ENCODE measurements at places on chromosomes 6 and 20.

DNA sequence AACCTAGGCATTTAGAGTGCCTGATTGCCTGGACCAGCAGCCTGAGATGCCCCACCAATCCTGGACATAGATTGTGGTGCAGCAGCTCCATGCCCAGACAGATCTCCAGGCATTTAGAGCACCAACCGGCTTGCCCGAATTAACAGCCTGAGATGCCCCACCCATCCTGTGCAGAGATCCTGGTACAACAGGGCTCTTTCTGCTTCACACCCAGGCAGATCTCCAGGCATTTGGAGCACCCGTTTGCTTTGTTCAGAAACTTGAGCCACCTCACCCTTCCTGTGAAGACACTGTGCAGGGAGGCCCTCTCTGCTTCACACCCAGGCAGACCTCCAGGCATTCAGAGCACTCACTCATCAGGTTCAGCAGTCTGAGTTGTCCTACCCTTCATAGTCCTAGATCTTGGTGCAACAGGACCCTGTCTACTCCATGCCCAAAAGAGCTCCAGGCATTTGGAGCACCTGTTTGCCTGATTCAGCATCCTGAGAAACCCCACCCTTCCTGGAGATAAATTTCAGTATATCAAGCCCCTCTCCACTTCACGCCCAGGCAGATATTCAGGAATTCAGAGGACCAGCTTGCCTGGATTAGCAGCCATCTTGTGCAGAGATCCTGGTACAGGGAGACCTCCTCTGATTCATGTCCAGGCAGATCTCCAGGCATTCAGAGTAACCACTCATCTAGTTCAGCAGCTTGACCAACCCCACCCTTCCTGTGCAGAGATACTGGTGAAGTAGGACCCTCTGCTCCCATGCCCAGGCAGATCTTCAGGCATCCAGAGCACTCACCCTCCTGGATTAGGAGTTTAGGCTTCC, 189.2 kb upstream of the FERMT1 start:
- DNase-seq = no peak

DNA sequence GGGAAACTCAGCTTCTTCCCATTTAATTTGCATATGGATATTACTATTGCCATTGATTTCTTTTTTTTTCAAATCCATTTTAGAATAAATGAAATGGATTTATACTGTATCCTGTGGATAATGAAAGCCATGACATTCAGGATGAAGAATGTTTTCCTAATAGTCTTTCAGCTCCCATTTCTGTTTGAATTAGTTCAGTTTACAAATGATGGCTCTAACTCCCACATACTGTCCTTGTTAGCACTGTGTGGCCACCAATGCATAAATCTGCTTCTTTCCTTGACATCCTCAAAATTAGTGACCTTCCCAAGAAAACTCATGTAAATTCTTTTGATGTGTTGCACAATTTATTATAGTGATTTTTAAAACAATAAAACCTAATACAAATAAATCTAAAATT, 693.2 kb upstream of the GJE1 start:
- DNase-seq = no peak

GRCh38 chr6:151412909-151413308, 21.6 kb upstream of the ZBTB2 start:
- no peak for DNase-seq

DNA sequence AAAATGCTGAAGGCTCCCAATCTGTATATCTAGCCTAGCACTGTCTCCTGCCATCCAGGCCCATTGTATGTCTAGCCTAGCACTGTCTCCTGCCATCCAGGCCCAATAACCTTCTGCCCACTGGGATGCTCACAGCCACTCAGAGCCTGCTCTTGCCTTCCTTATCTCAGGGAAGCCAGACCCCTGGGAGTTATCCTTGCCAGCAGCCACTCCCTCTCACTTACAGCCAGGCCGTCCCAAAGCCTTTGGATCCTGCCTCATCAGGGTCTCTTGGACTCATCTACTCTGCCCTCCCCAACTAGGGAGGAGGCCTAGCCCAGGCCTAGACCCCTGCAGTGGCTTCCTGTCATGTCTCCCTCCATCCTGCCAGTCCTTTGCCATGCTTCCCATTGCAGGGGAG, 37.3 kb downstream of the KIF3B start:
- no peak for DNase-seq

DNA sequence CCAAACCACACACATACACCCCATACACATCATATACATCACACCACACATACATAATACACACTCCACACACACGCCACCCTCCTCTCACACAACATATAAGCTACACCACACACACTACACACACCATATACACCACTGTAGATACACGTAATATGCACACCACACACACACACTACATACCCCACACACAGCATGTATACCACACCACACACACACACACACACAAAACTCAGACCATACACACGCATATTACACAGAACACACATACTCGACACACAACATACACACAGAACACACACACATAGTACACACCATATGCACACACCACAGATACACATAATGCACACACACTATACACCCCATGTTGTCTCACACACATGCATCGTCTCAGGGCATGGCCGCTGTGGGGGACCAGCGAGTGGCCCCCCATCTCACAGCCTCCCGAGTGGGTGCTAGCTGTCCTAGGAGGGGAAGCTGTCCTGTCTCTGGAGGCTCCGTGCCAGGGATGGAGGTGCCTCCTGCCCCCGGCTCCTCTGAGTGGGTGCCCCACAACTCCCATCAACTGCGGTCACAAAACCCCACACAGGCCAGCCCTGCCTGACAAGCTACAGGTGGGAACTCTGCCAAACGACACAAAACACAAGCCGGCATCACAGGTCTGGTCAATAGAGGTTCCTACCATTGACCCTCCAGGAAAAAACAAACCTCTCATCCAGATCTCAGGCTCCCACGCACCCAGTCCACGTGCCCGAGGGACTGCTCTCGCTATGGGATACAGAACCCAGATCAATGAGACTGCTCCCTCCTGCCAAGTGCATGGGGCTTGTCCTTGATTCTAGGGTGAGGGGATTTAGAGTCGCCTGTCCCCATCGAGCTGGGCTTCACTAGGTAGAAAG, 49.1 kb downstream of the DACT2 start:
- no peak for DNase-seq

DNA sequence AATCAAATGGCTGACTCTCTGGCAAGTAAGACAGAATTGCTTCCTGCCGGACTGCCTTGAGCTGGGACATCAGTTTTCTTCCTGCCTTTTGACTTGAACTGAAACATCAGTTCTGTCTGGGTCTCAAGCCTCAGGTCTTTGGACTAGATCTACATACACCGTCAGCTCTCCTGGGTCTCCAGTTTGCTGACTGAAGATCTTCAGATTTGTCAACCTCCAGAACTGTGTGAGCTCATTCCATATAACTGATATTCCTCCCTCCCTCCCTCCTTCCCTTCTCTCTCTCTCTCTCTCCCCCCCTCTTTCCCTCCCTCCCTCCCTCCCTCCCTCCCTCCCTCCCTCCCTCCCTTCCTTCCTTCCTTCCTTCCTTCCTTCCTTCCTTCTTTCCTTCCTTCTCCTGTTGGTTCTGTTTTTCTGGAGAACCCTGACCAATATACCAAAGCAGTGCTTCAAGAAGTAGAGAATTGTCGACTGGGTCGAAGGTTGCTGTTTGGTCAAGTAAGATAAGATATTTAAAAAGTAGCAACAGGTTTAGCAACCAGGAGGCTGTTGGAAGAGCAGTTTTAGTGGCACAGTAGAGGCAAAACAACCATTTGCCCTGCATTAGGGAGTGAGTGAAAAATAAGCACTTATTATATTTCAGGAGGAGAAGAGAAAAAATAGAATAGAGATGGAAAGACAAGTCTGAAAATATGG, 33.1 kb upstream of the CMTR1 start:
- no peak for DNase-seq

- no peak for DNase-seq
These were observed 25.8 kb upstream of the TPBG start for GRCh38 chr6:82337688-82338257.

DNA sequence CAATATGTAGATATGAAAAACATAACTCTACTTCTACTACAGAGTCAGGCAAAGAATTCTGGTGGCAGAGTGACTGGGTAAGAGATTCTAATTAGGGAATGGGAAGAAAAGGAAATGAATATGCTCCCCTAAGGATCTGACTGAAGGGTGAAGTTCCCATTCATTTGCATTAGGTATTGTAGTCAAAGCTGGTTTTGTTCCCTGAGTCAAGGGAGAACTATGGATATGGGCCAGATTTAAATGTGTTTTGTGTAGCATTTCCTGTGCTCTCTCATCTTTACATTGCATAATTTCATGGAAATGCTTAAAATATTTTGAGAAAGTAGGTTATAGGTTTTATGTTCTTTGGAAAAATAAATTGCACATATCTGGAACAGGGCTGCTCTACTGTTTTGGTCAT, 299.7 kb downstream of the BTBD3 start:
- no peak for DNase-seq

DNA sequence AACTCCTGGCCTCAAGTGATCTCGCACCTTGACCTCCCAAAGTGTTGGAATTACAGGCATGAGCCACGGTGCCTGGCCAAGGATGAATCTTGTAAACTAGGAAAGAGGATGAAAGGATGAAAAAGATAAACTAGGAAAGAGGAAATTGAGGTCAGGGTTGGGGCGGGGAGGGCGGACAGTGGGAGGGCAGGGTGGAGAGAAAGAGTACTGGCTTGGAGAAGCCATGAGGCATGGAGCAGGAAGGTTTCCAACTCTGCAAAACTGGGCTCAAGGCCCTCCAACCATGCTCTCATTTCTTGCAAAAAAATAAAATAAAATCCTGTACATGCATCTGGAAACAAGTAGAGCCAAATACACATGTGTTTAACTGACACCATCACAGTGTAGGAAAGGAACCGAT, 256.6 kb upstream of the SGK1 start:
- DNase-seq = no peak

GRCh38 chr20:50930976-50931305, 296 bp downstream of the ADNP start:
- DNase-seq = no peak

GRCh38 chr6:80340280-80340679, 233.8 kb downstream of the BCKDHB start:
- DNase-seq = no peak

All from stimulated activated CD8-positive, alpha-beta memory T cell treated with anti-CD3 and anti-CD28 coated beads, Interleukin-4, amount 100 ng/mL, for 1 hour (primary cell).